ENCODE measurements at places on chromosomes 12 and 14.

DNA sequence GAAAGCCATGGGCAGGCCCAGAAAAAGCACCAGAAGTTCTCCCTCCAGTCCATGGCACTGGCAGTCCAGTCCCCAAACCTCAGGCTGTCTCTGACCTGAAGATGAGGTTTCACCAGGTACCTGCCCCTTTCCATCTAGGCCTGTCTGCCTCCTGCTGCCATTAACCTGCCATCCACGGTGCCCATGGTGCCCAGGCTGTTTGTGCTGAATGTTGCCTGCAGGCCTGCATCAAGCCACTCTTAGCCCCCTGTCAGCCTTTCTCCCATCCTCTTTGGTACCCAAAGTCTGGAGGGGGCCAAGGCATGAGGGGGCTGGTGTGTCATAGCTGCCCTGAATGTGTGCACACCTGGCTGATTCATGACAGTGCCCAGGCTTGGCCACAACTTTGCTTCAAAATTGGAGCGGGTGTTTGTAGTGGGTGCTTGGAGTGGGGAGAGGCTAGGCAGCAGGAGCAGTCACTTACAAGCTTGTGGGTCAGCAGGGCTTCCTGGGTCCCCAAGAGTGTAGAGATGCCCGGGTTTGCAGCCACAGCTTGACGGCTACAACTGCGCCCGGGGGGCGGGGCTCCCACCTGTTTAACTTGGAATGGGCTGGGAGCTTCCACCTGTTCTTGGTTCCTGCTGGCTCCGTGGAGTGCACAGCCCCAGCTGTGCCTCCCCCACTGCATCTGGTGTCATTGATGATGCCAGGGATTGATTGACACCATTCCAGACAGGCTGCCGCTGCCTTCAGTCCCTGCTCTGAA lies 88.5 kb downstream of the GPHN start:
- no peak for DNase-seq

DNA sequence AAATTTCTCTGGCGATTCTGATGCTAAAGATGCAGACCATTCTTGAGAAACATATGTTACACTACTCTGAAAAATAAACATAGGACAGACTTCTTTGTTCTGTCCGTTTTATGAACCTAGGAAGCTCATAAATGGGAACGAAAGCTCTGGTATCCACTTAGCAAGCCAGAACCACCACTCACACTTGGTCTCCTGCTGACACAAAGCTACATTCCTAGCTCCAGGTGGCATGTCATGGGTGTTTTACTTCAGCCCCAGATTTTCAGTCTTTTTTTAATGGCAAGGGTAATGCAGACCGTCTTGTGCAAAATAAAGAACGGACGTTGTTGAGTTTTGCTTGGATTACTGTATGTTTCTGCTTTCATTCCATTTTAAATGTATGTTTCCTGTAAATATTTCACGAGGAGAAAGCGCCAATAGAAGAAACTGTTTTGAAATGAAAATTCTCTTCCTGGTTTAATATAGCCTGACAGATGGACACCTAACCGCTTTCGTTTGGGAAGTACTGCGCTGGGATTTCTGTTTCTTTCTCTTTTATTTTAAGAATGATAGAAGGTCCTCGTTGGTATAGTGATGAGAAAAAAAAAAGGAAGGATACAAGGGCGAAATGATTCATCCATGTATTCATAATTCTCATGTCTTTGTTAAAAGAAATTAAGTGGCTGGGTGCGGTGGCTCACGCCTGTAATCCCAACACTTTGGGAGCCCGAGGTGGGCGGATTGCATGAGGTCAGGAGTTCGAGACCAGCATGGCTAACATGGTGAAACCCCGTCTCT lies 871 bp upstream of the COQ5 start:
- DNase-seq = no peak

- no peak for DNase-seq
These were observed 31.0 kb downstream of the PLCZ1 start for GRCh38 chr12:18706798-18707197.

- DNase-seq = no peak
These were observed 2.4 kb upstream of the MEG3 start for GRCh38 chr14:100823413-100824080.

DNA sequence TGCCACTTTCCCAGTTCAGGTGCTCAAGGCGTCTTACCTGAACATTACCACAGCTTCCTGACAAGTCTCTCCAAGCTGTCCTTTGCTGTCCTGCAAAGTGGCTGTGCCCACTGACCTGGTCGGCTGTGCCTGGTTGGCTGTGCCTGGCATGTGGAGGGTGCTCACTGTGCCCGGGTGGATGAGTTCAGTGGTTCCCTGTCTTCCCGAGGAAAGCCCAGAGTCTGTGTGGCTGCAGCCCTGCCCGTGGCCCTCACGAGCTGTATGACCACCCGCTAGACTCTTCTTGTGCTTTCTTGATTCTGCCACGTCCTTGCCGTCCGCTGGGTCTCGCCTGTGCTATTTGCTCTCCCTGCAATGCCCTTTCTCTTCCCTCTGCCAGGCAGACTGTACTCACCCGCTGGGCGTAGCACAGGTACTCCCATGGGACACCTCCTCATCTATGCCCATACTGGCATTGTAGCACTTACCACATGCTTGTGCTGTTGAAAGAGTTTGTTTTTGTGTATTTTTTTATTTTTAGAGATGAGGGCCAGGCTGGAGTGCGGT lies 95.9 kb downstream of the TSPAN9 start:
- DNase-seq = no peak

DNA sequence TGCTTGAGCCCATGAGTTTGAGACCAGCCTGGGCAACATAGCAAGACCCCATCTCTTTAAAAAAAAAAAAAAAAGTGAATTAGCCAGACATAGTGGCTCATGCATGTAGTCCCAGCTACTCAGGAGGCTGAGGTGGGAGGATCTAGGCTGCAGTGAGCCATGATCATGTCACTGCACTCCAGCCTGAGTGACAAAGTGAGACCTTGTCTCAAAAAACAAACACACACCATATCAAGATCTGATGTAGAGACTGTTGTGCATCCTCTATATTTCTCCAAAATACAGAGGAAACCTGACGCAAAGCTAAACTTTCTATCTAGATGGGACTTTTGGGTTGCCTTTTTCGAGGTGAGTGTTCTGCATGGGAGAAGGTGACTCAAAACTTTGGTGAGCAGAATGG lies 77.4 kb upstream of the SLC8A3 start:
- no peak for DNase-seq

- no peak for DNase-seq
These were observed 41.3 kb downstream of the VRK1 start for GRCh38 chr14:96838449-96838848.

GRCh38 chr12:116604178-116604895 lies 45.2 kb downstream of the MAP1LC3B2 start:
- DNase-seq = no peak

- DNase-seq = no peak
These were observed 43.2 kb downstream of the CYP46A1 start for GRCh38 chr14:99727096-99727870.

DNA sequence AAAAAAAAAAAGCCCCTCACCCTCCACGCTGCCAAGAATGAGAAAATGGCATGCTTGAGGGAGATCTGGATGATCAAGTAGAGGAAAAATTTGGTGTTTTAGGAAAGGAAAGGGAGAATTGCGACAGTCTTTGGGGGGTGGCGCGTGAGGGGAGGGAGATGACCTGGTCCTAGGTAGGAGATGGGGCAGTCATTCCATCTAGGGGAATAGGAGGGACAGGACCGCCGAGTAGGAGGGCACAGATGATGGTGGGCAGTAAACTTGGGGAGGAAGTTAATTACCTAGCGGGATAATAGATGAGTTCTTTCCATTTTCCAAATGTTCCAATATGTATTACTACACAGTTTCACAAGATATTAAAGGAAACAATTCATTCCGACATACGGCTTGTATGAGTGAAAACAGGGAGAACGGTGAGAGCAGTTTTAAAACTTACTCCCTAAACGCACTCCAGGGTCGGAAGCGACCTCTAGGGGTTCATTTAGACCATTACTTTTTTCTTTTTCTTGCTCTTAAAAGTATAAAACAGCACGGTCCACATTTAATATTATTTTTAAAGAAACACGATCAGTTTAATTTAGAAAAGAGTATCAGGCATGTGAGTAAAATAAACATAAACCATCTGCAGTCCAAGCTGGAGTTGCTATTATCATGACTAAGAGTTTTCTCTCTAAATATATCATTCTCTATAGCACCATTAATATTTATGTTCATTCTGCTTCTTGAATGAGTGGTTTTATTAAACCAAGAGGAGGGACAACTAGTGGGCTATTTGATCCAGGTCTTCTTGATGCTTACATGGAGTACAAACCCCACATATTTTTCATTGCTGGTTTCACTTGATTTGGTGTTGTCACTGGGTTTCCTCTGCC lies 3.0 kb upstream of the FNTB start:
- no peak for DNase-seq

DNA sequence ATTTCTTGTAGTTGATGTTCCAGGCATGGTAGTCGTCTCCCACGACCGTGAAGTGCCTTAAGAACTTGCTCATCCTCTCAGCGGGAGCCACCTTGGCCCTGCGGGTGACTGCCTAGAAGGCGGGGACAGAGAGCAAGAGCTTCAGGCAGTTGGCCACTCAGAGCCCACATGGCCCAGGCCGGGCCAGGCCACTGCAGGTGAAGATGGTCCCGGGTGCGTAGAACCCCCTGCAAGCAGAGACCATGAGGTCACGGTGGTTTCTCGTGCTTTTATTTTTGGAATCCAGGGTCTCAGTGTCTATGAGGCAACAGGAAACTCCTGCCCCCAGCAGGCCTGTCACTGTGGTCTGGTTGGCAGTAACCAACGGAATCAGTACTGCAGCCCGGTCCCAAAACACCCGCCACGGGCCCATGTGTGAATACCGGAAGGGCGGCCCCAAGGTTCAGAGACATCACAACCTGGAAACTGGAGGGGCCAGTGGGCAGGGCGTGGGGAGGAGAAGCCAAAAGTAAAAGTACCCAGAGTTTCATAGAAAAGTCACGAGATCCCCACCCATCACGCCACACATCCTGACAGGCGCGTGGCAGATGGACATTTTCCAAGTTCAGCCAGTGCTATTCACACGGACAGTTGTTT lies 27.5 kb downstream of the HVCN1 start:
- DNase-seq = no peak

- DNase-seq = no peak
These were observed 43.0 kb downstream of the PPP4R4 start for GRCh38 chr14:94217116-94217515.

DNA sequence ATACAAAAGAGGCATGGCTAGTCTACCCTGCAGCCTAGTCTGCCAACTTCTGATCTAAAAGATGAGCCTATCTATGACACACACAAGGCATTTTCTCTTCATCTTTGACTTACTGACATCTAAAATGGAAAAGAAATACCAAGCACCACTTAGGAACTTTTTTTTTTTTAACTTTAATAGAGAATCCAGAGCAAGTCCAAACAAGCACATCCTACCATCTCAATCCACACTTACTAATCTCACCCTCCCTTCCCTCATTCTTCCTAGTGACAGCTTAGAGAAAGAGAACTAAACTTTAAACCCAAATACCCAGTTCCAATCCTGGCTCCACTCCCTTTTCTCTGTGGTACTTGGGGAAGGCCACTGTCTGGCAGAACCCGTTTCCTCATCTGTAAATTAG lies 31.8 kb downstream of the BDKRB1 start:
- DNase-seq = no peak

GRCh38 chr12:28164644-28165275 lies 25.5 kb upstream of the CCDC91 start:
- no peak for DNase-seq

All from activated naive CD4-positive, alpha-beta T cell (primary cell).